ENCODE measurements at places on chromosomes 16 and 17. TPM values are rescaled to one million over a fixed set of nuclear protein-coding genes. Genes with fewer than 3 reads are reported as not detected.
A peak's percentile ranks its signal among the peaks of the same experiment; 100 is the strongest.

- no peak for DNase-seq
These were observed 10.9 kb upstream of the ARL2BP start for GRCh38 chr16:57233944-57234706.

GP2 gene
- total RNA-seq: not detected

FNDC8 gene
- not detected for total RNA-seq

GRCh38 chr17:7224661-7225111 lies 4.9 kb downstream of the ACADVL start:
- peak; percentile 59 for DNase-seq

GRCh38 chr17:78884148-78884825 lies 18.7 kb downstream of the CEP295NL start:
- no peak for DNase-seq

CCL1 gene
- total RNA-seq: not detected

DNA sequence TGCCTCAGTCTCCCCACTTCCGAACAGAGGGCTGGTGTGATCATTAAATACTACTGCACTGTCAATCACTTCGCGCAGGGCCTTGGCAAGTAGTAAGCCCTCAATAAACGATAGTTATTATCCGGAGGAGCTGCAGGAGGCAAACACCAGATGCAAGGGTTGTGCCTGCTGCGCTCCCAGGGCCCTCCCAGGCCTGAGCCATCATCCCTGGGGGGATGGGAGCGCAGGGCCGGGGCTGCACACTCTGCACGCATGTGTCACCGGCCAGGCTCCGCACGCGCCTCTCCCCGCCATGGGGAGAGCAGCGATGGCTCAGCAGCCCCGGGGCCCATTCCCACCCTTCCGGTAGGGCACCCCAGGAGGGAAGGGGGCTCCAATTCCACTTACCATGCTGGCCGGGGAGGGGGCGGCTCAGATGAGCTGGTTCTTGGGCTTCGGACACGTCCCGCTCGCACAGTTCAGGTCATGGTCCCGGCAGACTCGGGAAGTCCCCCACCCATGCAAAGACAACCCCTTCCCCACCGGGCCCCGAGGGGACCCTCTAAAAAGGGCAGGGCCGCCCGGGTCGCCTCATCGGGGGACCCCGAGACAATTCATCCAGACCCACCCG lies 681 bp downstream of the XPO6 start:
- peak; percentile 53 for DNase-seq

DNA sequence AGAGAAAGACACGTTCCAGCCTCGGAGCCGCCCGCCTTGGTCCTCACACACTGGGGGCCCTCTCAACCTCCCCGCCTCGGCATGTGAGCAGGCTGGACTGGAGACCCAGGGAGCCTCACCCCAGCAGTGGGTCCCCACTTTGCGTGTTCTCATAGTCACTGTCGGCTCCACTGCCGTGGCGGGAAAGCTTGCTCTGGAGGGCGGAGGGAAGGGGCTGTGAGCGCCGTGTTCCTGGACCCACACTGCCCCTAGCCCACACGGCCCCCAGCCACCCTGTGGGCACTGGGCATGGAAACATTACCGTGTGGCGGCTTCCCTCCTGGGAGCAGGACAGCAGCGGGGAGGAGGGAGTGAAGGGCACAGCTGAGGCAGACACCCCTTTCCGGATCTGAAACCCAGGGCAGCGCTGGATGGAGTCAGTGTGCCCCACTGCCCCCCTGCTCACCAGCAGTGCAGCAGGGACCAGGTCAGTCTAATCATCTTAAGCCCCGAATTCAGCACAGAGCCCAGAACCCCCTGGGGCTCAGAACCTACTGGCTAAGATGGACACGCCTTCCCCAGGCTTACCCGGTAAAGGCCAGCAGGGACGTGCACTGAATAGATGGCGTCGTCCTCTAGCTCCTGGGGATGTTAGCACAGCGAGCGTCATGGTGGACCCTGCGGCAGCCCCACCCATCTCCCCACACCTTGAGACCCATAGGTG lies 7.2 kb downstream of the TP53I13 start:
- no peak for DNase-seq

DNA sequence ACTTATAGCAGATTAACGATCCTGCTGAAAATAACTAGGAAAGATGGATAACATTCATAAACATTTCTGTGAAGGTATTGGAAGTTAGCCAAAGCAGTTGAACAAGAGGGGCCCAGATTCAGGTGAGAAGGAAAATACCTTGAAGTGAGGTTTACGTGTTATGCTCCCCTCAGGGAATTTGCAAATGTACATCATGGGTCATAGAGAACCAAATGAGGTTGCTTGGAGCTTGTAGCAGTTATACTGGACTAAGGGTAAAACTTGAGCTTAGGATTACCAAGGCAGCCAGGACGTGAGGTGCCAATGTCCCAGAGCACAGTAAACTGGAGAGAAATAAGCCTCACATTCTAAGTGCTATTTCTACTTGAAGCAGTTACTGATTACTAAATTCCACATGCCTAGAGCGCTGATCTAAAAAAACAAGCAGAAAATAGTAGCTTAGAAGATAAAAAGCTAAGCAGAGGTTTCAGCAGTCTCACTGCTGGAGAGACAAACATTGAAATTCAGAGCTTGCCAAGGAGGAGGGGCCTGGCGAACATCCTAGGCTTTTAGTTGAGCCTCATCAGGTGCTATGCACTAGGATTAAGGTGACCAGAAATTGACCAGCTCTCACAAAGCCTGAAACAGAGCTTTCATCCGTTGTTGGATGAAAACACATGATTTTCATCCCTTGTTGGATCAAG lies 136.7 kb upstream of the FAM20A start:
- no peak for DNase-seq

- DNase-seq: no peak
These were observed 140.2 kb upstream of the CHMP6 start for GRCh38 chr17:80851277-80851925.

FAM171A2 gene
- 31.1 TPM for total RNA-seq

NAA60 gene
- total RNA-seq: 11.4 TPM

DNA sequence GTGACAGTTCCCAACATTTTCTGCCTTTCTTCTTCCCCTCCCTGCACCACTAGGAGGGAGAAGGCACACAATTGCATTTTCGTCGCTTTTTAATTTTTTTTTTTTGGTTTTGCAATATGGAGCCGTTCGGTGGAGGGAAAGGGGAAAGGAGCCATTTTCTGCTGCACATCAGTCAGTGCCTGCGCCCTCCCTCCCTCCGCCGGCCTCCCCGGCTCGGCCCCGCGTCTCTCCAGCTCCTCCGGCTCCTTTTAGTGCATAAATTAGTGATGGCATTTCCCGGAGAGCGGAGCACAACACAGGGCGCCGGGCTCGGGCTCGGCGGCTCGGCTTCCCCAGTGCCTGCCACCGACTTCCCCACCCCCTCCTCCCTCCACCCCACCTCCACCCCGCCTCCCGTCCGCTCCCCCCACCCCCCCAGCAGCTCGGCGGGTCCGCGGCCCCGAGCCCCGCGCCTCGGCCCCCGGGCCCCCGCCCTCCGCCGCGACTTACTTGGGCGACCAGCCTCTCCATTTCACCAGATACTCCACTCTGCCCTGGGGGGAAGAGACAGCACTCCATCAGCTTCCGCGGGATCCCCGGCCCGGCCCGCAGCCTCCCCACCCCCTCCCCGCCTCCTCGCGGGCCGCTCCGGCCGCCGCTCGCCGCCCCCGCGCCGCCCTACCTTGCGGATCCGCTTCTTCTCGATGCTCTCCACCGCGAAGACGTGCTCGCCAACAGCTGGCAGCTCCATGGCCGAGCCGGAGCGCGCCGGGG lies 542 bp downstream of the CBX4 start:
- peak; percentile 44 for DNase-seq

GRCh38 chr17:31696184-31696602 lies 162.9 kb downstream of the COPRS start:
- peak; percentile 83 for DNase-seq

GRCh38 chr17:34401165-34401564 lies 38.1 kb upstream of the CCL1 start:
- no peak for DNase-seq

- DNase-seq: no peak
These were observed 1496.5 kb upstream of the GOT2 start for GRCh38 chr16:60230666-60231065.

DNA sequence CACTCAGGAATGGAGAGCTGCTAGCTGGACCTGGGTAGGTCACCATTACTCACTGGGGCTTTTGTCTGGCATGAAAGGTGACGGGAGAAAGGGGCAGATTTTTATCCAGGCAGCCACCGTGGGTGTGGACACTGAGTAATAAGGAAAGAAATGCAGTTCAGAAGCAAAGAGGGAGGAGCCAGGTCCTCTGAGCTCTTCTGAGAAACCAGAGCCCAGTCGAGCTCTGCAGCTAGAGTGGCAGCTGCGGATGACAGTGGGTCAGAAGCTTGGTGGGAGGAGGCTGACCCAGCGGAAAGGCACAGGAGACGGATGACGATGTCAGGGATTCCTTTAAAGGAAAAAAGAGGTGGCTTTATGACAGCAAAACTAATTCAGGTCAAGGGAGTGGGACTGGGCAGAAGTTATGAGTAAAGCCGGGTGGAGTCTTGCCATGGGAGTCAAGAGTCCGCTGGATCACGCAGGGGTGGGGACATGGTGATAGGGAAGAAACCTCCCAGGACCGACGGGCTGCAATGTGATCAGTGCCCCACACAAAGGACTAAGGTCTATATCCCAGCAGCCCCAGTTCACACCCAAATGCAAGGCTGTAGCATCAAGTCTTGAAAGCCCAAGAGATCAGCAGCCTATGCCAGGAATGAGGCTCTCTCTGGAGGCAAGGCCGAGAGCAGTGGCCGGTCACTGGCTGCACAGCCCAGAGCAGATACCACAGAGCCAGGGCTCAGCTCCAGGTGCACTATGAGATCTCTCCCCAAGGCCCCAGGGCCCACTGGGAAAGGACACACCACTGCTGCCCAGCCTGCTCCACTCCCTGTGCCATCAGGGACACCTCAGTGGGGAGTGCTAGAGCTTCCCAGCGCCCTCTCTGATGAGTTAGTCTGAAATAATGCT lies 6.3 kb upstream of the MNT start:
- peak; percentile 99 for DNase-seq

- peak; percentile 81 for DNase-seq
These were observed 2.4 kb downstream of the ARHGDIA start for GRCh38 chr17:81868674-81869220.

DNA sequence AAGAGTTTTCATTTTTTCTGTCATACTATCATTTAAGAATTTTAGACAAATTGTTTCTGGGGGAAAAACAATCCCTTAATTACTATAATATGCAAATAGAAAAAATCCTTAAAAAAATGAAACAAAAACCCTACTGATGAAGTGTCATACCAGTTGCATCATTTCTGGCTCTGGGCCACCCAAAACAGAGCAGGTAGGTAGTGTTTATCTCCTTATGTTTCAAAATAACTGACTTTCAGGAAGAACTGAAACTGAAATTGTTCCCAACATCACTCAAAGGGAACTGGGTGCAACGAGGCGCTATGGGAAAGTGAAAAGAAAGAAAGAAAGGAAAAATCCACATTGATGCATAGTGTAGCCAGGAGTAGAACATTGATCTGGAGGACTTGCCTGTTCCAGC lies 653.1 kb upstream of the SOX9 start:
- no peak for DNase-seq

- no peak for DNase-seq
These were observed 2.0 kb downstream of the TK1 start for GRCh38 chr17:78184868-78185267.

GRCh38 chr16:78566397-78567073 lies 467.1 kb downstream of the WWOX start:
- no peak for DNase-seq

- DNase-seq: no peak
These were observed 507.2 kb upstream of the EEF2KMT start for GRCh38 chr16:5604770-5605169.

GRCh38 chr16:78597809-78598570 lies 498.5 kb downstream of the WWOX start:
- DNase-seq: no peak

KRT20 gene
- total RNA-seq: not detected

DNA sequence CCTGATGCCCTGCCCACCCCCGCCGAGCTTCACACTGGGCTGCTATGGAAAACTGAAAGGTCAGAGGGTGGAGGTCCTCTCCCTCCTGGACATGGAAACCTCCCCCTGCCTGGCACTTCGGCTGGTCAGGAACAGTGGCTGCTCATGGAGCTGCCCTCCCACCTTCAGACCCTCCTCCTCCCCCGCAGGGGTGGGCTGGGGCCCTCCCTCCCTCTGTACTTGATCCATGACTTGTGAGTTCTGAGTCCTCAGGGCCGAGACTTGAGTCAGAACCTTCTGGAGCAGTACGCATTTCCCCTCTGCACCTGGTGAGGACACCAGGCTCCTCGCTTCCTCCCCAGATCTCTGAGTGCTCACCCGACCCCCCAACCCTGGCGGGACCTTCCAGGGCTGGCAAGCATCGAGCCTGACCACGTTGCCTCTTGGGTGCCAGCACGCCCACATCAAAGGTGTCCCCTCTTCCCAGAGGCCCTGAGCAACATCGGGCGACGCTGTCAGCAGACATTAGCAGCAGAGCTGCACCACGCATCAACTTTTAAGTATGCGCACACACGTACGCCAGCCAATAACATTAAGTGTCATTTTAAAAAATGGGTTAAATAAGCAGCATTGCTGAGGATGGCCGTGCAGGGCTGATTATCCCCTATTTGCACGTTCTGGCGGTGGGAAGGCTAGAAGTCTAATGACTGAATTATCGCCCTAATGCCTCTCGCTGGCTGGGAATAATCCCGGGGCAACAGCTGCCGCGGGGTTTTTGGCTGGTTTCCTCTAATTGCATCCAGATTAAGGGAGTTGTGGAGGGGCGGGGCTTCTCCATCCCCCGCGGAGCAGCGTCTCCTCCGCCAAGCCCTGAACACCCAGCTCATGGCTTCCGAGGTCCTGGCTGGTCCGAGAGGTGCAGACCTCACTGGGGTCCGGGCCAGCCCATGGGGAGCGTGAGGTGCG lies 98.0 kb downstream of the TBC1D16 start:
- no peak for DNase-seq

HOXB9 gene
- total RNA-seq: 8.3 TPM

GRCh38 chr17:47946929-47947397 lies 5.6 kb downstream of the PNPO start:
- DNase-seq: peak; percentile 92

KDM8 gene
- total RNA-seq: 2.7 TPM

DNA sequence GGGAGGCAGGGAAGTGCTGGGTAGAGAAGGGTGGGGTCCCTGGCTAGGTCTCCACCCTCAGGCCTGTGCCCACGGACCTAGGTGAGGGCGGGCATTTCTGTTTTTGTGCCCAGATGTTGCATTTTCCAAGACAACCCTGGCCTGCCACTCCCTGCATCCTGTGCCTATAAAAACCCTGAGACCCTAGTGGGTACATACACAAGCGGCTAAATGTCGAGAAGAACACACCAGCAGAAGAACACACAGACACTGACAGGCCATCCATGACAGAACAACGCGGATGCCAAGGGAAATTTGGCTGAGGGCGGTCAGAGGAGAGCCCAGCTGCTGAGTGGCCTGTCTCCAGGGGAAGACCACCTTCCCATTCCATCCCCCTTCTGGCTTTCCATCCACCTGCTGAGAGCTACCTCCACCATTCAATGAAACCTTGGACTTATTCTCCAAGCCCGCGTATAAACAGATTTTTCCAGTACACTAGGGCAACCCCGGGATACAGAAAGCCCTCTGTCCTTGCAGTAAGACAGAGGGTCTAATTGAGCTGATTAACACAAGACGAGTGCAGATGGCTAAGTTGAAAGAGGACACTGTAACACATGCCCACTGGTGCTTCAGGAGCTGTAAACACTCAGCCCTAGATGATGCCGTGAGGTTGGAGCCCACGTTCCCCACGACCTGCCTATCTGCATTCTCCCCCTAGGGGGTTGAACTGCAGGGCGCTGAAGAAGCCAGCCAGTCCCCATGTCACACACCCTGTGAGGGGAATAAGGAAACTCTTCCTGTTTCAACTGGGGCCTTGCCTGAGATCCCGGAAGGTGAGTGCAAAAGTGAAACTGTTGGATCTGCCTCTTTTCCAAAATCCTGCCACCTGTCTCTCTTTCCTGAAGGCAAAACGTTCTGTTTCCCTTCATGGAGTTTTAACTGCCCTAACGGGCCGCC lies 147.2 kb upstream of the COX10 start:
- DNase-seq: no peak
